ENCODE measurements at places on chromosomes 2 and 18.

DNA sequence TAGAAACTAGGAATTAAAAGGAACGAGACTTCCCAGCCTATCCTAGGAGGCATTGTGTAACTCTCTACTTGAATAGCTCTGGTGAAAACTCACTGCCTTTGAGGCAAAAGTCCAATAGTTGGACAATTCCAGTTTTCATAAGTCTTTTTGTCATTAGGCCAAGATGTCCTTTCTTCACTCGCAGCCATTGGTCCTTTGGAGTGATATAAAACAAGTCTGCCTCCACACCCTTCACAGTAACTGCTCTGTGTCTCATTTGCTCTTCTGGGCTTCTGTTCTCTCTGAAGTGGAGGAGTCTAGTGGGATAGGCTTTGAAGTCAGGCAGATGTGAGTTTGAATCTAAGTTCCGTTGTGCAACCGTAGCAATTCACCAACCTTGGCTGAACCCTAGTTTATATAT lies 28.2 kb downstream of the ANTXR1 start:
- DNase-seq = no peak

- no peak for DNase-seq
Observed at GRCh38 chr18:36287653-36288052, 9.9 kb upstream of the FHOD3 start.

- no peak for DNase-seq
Observed at GRCh38 chr2:9388950-9389911, 34.1 kb downstream of the ITGB1BP1 start.

DNA sequence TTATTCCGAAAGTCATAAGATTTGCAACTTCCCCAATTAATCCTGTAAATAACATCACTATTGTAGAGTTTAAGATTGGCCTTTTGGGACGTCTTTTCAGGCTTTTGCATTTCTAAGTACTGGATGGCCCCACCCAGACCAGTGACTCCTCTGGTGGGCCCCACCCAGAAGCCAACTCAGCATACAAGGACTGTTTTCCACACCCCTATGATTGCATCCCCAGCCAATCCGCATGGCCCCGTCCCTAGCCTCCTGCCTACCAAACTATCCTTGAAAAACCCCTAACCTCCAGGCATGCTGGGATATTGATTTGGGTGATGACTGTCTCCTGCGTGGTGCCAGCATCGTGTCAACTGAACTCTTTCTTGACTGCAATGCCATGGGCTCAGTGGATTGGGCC lies 24.5 kb upstream of the TGIF1 start:
- DNase-seq = no peak

DNA sequence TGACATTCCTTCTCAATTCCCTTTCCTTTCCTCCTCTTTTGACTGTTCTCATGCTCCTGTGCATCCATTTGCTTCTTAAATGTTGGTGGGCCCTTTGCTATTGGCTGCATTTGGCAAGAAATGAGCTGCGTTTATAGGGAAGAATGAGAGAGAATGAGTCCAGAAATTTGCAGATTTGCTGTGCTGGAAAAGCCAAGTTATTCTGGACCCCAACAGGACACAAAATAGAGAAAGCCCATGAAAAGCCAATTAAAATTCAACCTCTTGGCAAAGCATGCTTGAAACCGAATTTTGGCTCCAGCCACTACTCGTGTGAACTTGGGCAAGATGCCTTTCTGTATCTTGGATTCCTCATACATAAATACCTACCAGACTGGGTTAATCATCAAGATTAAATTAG lies 1.3 kb upstream of the SCLY start:
- DNase-seq = no peak

DNA sequence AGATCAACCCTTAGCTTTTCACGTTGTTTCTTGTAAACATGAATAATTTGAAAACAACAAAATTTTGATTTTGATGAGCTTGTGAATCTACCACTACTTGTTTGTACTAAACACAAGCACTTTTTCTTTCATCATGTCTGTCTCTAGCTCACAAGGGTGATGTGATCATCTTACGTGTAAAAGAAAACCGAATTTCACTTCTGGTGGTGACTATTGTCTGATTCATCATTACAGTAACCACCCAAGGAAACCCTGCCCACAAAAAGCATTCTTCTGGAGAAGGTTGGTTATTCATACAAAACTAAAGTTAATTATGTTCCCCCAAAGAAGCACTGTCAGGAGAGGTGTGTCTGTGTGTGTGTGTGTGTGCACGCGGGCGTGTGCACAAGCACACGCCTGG lies 285.4 kb downstream of the ZNF516 start:
- no peak for DNase-seq

DNA sequence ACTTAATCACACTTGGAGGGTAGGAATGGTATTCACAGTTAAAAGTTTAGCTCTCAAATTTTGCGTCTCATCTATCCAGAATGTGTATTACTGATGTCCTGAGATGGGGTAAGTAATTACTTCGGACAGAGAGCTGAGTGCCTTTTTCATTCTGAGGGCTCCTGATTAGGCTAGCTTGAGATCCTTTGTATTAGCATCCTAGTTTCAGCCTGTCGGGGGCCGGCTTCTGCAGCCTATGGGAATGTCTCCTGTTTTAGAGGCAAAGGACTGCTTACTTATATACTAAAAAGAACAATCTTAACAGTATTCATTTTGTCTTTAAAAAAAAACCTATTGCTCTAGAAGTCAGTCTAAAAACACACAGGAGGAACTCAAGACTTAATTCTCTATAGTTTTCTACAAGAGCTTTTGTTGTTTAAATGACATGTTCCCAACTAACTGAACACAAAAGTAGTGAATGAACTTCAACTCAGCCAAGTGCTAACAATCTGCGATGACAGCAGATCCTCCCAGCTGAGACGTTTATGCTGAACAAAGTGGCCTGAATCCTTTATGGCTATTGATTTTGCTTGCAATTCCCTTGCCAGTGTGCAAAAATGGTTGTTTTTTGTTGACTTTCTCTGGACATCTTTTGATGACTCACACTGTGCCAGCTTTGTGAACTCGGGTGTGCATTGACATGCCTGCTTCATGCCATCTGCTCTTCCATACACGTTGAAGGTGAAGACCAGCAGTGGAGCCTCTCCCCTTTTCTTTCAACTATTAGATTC lies 118.7 kb downstream of the LYPD6B start:
- no peak for DNase-seq

GRCh38 chr2:190432567-190433231 lies 24.5 kb downstream of the MFSD6 start:
- no peak for DNase-seq

GRCh38 chr18:48732767-48733424 lies 194.1 kb downstream of the CTIF start:
- DNase-seq = no peak

- DNase-seq = no peak
Observed at GRCh38 chr2:27925766-27926472, 35.4 kb downstream of the BABAM2 start.

- DNase-seq = no peak
Observed at GRCh38 chr2:102258025-102258385, 53.4 kb upstream of the IL1RL1 start.

DNA sequence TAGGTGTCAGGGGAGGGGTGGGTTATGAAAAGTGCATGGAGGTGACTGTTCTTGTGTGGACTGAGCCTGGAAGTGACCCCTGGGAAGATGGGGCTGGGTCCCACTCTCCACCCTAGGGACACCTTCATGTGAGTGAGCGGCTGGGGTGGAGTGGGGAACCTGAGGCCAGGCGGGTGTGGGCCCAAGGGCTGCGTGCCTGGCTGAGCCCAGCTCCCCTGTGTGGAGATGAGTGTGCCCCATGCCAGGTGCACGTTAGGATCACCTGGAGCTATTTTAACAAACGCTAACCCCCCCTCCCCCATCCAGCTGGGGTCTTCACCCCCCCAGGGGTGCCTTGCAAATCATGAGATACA lies 26.5 kb downstream of the ZAP70 start:
- DNase-seq = no peak

DNA sequence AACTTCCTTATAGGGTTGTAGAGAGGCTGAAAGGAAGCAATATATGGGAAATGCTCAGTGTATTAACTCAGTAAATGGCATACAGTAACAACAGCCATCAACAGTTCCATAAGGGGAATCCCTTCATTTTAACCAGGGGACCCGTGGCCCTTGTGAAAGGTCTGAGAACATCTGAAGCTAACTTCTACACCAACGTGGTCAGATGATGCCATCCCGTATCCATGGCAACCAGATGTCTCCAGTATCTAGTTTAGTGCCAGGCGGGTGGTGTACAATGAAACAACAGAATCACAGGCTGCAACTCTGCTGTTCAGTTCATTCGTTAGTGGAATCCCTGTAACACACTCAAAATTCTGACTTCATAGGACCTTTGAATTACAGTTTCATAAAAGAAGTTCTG lies 162.3 kb downstream of the TGIF1 start:
- peak; percentile 76 for DNase-seq

DNA sequence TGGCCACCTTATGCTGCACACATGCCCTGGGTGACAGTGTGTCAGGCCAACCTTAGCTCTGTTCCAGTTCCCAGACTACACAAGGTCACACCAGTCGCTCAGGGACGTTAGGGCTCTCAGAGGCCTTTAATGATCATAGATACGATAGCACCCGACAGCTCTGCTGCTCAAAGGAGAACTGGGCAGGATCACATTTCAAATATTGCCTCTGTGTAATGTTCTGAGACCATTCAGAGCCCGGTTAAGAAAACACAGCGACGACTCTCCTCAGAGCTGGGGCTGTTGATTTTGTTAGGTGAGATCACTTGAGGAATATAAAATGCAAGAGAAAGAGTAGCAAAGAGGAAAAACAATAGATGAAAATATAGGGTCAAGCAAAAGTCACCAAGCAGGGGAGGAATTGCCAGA lies 166.6 kb upstream of the TANK start:
- DNase-seq = no peak

DNA sequence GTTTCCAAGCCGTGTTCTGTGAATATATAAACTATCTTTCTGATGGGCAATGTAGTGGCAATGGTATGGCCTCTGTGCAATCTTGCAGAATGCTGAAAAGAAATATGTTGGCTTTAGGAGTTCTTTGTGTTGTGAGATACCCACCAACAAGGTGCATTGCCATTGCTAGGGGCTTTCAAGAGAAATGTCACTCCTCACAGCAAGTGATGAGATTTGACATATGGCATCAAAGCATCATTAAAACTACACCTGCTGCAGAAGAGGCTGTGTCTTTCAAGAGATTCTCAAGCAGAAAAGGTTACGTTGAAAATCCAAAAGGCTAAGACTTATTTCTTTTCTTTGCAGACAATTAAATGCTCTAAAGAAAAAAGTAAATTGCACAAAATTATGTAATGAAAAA lies 1110.8 kb downstream of the CBLN2 start:
- no peak for DNase-seq

DNA sequence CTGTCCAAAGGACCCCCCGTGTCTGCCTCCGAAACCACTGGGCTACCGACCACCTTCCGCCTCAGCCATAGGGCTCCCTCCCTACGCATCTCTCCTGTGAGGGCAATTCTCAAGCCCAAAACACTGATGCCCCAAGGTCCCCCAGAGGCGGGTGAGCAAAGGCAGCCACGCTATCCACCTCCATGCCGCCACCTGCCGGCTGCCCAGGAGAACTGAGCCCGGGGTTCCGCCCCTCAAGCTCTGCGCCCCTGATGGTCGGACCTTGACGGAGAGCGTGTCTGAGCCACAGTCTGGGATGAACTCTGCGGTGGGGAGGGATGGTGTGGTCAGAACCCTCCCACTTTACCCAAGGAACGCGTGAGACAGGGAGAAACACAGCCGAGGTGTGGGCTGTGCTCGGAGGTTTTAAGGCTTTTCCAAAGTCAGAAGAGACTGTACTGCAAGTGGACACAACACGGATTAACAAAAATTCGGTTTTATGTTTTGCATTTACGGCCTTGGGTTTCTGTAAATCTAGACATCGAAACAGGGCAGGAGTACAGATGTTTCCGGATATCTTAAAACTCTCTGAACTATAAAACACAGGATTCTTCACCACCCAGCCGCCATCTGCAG lies 114.1 kb downstream of the ZNF516 start:
- DNase-seq = no peak

DNA sequence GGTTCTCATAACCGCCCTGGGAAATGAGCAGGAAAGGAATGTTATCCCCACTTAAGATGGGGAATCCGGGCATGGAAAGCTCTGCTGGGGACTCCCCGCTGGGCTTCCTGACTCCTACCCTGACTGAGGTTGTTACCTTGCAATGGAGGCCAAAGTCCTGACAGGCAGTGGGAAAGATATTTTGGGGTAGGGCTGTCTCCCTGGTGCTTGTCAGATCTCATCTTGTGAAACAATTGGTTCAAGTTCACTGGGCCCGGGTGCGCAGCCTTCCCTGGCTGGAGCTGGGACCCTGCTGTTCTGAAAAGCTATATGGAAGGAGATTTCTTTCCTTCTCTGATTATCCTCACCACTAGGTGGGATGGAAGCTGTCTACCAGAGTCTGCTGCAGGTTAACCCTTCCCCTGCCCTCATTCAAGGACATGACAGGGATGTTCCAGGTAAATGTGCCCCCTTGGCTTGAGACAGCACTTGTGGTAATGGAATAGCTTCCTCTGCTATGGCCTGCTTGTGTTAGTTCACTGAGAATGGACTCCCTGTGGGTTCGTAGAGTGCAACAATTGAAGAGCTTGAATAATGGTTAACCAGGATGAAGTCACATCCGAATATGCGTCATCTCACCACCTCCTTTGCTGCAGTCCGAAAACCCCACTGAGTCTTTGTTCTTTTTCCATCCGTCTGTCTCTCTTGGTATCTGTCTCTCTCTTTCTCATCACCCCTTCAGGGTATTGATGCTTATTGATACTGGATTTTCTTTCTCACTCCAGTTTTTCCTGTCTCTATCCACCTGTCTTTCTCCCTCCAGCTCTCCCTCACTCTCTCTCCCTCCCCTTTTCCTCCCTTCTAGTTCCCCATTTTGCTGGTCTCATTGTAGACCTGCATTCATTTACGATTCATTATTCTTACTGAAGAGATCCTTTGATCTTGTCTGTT lies 67.8 kb upstream of the EPAS1 start:
- DNase-seq = no peak

GRCh38 chr2:104254017-104254416 lies 599.9 kb upstream of the POU3F3 start:
- no peak for DNase-seq

DNA sequence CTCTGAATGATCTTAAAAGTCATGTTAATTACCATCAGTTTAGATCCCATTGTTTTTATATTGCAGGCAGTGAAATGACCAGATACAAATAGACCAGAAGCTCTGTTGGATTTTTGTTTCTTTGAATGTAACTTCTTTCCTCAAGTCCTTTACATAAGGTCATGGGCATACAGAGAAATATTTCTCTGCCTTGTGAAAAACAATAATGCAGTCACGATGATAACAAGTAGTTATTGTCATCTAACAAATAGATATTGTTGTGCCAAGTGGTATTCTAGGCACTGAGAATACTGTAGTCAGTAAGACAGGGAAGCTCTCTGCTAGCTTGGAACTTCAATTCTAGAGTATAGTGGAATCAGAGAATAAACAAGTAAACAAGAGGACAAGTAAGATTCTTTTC lies 94.7 kb upstream of the BARD1 start:
- DNase-seq = no peak
